HCT116 (cell line): ENCODE measurements at places on chromosomes 11 and 22.
A peak's percentile ranks its signal among the peaks of the same experiment; 100 is the strongest.

- H3K36me3 ChIP-seq = no peaks in the 10 kb centered on the region
- H3K27ac ChIP-seq = no peak overlapping the region
- H3K27me3 ChIP-seq = no peaks in the 10 kb centered on the region
- H3K4me3 ChIP-seq = no peak overlapping the region
- DNase-seq = no peak
These were observed 149.0 kb downstream of the PKNOX2 start for GRCh38 chr11:125313271-125314219.

- H3K36me3 ChIP-seq = no peaks in the 10 kb centered on the region
- no peak overlapping the region for H3K27ac ChIP-seq
- no peak overlapping the region for H3K4me3 ChIP-seq
- peaks cover 6% of the 10 kb centered on the region; the same call in 1 of the 2 replicates for H3K27me3 ChIP-seq
These were observed 54.3 kb downstream of the BTG4 start for GRCh38 chr11:111457731-111458368.

GRCh38 chr22:39296981-39297489 is 22.4 kb downstream of the RPL3 start:
- peak overlapping the region; percentile 46; the same call in 1 of the 2 replicates for H3K27ac ChIP-seq
- no peaks in the 10 kb centered on the region for H3K27me3 ChIP-seq
- H3K4me3 ChIP-seq = no peak overlapping the region
- no peak for DNase-seq

GRCh38 chr11:60912851-60913528 is 968 bp upstream of the TMEM109 start:
- H3K4me3 ChIP-seq = peak overlapping the region; percentile 61
- H3K36me3 ChIP-seq = peaks cover 3% of the 10 kb centered on the region; the same call in 1 of the 2 replicates

DNA sequence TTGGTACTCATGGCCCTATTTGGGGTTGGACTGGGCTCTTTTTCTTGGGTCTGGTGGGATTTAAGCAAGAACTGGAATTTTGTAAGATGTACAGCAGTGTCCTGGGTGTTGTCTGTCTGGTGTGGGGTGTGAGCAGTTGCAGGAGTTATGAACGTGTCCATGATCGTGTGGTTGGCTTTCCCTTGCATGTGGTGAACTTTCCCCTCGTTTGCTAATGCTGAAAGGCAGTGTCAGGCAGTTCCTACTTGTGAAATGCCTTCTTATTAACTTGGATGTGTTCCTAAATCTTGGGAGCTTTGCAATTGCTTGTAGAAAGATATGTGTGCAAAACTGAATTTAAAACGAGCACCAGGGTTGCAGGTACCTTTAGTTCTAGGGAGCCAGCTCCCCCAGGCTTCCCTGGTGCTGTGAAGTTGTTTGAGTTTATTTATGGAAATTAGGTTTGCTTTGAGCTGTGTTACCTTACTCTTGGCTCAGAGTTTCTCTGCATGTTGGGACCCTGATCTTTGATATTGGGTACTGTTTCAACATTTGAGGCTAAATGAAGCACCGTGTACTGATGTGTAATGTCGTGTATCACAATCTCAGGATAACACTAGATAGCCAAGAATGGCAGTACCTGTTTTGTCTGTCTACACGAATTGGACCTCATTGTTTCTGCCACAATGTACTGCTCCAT is 35.8 kb upstream of the HSD17B12 start:
- no peak for DNase-seq
- peaks cover 10% of the 10 kb centered on the region for H3K4me1 ChIP-seq
- H3K4me3 ChIP-seq = peak overlapping the region; percentile 91
- peaks cover 18% of the 10 kb centered on the region for H3K27me3 ChIP-seq
- no peak overlapping the region; the same call in 1 of the 2 replicates for H3K27ac ChIP-seq
